Stimulated activated CD8-positive, alpha-beta memory T cell treated with anti-CD3 and anti-CD28 coated beads, Interleukin-12 subunit alpha, Interleukin-12 subunit beta, amount 100 ng/mL, for 1 hour (primary cell): ENCODE measurements at places on chromosomes 5 and 9.

GRCh38 chr9:126506361-126507317, 107.1 kb upstream of the LMX1B start:
- DNase-seq = no peak

DNA sequence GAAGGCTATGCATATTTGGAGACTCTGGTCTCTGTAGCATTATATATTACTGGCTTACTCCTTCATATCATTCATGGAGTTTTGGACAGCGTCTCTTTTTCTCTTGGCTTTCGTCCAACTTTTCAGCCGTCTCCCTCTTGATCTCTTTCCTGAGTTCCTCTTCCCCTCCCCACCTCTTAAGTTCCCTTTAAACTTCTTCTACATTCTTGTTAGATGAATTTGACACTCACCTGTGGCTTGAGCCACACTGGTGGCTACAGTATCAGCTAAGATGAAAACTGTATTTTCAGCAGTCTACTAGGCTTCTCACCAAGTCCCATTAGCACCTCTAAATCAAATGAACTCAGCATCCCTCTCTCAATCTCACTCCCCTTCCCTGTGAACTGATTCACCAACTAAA, 128.1 kb downstream of the STARD4 start:
- no peak for DNase-seq

DNA sequence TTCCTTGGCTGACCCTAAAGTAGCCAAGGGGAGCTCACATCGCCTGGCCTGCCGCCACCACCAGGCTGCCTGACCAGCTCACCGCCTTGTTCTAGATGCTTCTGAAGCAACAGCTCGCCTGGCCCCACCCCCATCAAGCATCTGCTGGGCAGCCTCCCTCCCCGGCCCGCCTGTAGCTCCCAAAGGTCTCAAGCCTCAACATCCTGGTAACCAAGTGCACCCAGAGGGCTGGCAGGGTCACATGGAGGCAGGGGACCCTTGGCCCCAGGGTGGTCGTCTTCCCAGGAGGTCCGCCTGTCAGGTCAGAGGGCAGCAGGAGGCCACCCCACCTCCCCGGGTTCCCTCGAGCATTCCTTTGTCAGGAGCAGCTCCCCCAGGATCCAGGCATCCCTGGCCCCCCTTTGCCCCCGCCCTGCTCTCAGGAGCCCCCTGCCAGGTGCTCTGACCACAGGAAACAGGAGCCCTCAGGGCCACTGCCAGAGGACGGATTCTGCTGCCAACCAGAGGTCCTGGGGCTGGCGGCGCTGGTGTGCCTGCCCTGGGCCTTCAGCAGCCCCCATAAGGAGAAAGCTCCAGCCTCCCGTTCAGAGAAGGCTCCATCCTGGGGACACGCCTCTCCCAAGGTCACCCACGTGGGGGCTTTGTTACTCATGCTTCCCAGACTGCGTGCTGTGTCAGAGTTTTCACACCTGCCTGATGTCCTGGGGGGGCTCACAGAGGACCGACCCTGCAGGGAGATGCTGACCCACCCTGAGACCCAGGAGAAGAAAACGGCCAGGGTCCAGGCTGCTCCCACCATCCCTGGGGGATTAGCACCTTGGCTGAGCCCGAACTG, 3.5 kb upstream of the LRRC14B start:
- DNase-seq = no peak

DNA sequence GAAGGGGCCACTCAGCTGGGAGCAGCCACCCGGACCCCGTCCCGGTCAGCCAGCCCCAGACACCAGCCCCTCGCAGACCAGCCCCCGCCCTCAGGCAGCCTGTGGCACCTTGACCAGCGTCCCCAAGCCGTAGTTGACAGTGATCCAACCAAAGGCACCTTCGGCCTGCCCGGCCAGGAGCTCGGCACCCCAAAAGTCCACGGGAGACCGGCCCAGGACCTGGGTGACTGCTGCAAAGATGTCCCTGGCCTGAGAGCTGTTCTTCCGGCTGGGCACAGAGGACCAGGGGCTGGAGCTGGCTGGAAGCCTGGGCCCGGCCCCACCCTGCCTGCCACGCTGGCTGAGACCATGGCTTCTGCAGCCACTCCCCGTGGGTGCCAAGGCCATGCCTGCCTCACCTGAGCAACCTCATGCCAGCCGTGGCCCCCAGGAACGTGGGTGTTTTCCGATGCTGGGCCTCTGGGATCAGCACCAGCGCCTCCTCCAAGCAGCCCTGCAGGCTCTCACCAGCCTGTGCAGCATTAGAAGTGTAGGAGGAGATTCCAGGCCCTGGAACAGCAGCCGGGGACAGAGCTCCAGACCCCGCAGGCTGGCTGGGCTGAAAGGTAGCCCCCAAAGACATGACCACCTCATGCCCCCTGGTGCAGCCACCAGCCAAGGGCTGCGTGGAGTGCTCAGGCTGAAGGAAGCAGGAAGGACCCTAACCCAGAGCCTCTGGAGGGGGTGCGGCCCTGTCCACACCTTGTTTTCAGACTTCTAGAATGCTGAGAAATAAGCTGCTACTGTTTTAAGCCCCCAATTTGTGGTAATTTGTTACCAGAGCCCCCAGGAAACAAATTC, 4.2 kb downstream of the ENTPD8 start:
- no peak for DNase-seq

DNA sequence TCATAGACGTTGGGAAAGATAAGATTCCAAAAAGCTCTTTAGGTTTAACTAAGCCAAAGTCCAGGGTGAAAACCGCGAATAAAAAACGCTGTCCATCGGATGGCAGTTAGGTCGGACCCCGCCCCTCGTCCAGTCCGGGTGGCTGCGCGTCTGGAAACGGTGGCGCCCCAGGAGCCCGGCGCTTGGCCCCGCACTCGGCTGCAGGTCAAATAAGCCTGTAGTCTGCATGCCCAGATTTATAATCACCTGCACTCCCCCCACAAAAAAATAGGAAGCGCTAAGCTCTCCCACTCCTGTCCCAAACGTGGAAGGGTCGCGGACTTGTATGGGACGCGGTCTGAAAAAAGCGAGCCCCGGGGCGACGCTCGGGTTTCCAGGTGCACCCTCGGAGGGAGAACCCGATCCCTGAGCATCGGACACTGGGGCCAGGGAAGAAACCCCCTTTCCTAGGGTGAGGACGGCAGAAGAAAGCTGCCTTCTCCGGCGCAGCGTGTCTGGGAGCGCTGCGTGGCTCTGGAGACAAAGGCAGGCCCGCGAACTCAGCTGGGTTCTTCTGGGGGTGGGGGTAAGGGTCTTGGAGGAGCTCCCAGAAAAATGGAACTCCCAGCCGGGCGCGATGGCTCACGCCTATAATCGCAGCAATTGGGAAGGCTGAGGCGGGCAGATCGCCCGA, 923 bp upstream of the ZBTB5 start:
- no peak for DNase-seq

DNA sequence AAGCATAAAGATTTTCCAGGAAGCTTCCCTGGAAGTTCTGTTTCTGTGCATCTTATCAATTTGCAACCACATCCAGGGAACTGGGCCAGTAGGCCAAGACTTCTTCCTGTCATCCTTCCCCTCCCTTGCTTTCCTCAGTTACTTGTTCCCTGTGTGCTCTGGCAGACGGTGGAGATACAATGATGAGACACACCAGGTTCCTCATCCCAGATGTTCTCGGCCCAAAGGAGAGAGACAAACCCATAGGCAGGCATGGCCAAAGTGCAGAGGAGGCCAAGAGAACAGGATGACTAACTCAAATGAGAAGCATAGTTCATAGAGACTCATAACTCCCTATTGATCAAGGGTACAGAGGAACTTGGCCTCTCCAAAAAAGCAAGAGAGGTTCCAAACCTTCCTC, 652.6 kb downstream of the CCDC171 start:
- DNase-seq = no peak

- no peak for DNase-seq
Observed at GRCh38 chr9:23563517-23563916, 262.5 kb downstream of the ELAVL2 start.

DNA sequence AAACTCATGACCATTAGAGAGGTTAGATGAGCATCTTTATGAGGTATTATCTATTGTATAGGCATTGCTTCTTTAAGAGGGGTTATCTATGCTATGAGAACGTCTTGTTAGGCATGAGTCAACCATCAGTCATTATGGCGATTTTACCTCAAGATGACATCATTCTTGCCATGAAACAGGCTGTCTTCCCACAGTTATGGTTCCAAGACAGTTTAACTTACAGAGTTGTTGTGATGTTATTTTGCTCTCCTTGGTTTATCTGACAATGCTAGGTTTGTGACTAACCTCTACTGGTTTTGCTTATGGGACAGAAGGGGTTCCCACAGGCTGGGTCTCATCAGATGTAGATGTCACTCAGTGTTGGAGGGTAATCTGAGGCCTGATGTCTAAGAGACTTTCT, 1864.7 kb upstream of the ACO1 start:
- no peak for DNase-seq

DNA sequence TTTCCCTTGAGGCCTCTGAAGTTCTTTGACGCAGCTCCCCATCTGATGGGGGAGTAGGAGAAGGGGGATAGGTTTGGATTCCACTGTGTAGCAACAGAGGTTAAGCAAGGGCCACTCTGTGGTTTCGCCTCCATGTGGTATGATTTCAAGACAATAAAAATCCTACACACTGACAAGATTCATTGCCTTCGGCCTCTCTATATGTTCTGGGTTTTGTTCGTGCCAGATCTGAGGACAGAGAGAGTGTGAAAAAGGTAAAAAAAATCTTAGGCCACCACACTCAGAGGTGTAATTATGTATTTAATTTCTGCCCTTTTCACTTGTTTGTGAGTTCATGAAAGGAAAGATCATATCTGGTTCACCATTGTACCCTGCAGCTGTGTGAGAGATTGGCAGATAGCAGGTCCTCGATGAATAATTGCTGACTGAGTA, 715.2 kb upstream of the ZNF608 start:
- no peak for DNase-seq

DNA sequence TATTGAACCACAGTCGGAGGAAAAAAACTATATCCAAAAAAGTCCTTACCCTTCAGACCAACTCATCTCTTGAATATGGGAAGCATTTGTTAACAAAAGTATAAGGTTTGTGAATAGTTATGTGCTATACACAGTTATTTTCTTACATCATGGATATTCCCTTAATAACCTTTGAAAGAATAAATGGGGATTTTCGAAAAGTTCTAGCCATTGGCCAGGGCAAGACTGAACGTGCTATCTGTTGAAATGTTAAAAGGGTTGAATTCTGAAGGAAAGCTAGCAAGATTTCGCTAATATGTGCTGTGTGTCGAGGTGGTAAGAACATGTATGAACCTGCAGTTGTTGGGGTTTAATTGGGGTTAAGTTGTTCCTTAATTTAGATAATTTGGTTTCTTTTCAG, 140.8 kb downstream of the SMARCA2 start:
- no peak for DNase-seq

- DNase-seq = no peak
Observed at GRCh38 chr5:961711-962240, 46.8 kb upstream of the NKD2 start.

DNA sequence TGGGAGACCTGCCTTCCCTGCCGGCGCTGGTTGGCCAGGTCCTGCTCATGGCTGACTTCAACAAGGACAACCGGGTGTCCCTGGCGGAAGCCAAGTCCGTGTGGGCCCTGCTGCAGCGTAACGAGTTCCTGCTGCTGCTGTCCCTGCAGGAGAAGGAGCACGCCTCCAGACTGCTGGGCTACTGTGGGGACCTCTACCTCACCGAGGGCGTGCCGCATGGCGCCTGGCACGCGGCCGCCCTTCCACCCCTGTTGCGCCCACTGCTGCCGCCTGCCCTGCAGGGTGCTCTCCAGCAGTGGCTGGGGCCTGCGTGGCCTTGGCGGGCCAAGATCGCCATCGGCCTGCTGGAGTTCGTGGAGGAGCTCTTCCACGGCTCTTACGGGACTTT, 10.6 kb downstream of the DIPK1B start:
- no peak for DNase-seq

DNA sequence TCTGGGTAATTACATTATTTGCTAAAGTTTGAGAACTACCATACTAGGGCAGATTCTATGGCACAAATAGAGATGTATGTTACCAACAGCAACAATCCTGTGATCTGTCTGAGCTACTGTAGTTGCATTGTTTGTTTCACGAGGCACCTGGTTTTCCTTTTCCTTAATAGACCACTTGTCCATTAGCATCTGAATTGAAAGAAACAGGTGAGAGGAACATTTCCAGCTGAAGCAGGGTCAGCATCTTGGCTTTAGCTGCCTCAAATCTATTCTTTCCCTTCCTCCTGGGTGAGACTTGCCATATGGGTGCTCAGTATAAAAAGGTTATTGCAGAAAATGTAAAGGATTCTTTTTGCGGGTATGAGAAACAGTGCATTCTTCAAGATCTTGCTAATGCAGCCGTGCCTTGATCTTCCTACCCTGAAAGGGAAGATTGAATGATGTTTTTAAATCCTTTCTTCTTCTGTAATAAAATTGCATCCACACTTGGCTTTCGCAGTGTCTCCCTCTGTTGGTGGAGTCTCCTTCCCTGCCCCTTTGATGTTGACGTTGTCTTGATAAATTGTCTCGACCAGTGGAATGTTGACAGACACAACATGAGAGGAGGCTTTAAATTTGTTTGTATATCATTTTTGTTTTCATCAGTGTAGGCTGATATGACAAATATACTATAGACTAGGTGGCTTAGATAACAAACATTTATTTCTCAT, 118.0 kb upstream of the BRINP1 start:
- DNase-seq = no peak

GRCh38 chr5:115838885-115839518, 2.4 kb downstream of the ATG12 start:
- DNase-seq = no peak

GRCh38 chr5:62617943-62618342, 39.3 kb downstream of the LRRC70 start:
- DNase-seq = no peak

DNA sequence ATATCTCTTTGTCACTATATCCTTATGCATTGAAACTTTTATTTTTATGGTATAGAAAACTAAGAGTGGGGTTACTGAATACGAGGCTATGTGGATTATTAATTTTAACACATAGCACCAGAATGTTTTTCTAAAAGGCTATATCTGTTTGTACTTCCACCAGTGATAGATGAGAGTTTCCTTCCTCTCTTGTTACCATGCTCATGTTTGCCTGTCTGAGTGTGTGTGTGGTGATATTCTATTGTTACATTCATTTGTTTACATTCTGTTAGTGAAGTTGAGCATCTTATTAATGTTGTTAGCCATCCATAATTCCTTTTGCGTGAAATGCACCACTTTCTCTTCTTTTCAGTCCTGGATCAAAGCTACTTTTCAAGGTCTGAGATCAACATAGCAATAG, 54.1 kb upstream of the ALDH1A1 start:
- DNase-seq = no peak

DNA sequence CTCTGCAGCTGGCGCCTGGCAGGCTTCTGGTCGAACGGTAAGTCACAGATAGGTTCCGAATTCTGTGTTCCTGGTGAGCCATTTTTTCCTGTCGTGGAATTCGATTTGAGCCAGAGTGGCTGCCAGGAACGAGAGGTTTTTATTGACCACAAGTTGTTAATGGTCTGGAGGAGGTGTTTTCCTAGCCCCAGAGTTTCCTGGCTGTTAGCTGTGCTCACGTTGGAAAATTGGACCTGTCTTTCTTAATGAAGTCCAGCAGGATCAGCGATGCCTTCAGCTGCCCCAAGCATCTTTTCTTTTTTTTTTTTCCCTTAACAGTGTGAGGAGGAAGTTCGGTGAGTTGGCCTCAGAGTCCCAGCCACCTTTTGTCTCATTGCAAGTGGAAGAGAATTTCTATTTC, 62.9 kb downstream of the COL5A1 start:
- DNase-seq = no peak
